Melanocyte of skin (primary cell): ENCODE measurements at places on chromosomes 2 and 18. TPM values are rescaled to one million over a fixed set of nuclear protein-coding genes. Genes with fewer than 3 reads are reported as not detected.

Gene SERPINB2
- 2.2 and 2.4 TPM in 2 replicates for total RNA-seq

Gene AQP12A
- not detected in 2 replicates for total RNA-seq

Gene CXCR4
- total RNA-seq, result not detected in 2 replicates

Gene REG1B
- total RNA-seq, result not detected in 2 replicates

Gene OXER1
- total RNA-seq, result 0.34 TPM in 1 of 2 replicates, not detected in the other
